ENCODE measurements at places on chromosomes 6 and 20. TPM values are rescaled to one million over a fixed set of nuclear protein-coding genes. Genes with fewer than 3 reads are reported as not detected.
A peak's percentile ranks its signal among the peaks of the same experiment; 100 is the strongest.

DNA sequence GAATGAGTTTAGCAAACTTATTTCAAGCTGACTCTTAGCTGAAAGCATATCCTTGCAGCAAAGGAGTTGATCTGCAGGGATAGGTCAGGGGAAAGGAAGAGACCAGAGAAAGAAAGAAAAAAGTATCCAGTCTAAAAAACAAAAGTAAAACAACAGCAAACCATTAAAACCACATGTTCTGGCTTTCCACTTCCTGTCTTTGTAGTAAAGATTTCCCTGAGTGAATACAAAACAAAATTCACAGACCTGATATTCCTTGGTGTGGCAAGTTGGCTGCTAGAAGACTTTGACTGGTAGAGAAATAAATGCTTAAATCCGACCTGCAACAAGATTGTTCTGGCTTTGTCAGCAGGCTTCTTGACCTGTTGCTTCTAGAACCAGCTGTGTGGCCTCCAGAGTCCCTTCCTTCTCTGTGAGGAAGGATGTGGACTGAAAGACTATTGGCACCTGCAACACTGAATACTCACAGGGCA is 23.4 kb upstream of the MCM3 start:
- no peak for DNase-seq

GRCh38 chr6:36131511-36132245 is 1.4 kb downstream of the MAPK13 start:
- DNase-seq, result peak; percentile 95

GRCh38 chr6:134223796-134224420 is 94.0 kb downstream of the SGK1 start:
- DNase-seq, result no peak

DNA sequence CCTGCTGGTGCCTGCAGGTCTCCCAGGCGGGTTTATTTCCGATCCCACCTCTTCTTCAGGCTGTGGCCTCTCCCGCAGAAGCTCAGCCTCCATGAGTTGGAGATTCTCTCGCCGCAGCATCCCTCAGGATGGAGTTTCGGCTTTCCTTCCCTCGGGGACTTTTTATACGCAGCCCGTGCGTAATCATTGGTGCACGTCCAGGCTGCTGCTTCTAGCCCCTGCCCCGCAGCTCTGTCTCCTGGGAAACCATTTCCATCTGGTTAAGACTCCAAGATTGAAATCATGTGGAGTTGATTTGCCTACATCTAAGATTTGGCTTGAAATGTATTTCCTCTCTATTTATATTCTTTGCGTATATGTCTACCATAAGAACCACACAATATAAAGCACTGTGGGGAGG is 46.7 kb upstream of the CARMIL1 start:
- DNase-seq, result no peak

DNA sequence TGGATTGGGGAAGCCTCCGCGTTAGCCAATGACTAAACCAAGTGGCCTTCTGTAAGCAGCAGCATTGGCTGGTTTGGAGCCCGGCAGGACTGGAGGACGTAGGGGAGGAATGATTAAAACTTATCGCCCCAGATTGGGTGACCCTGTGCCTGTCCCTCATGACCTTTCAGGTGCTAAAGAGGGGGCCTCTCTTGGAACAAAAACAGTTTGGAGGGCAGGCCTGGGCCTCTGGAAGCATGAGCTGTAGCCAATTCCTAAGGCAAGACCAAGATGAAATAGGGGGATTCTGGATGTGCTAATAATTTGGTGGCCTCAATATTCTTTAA is 1.4 kb downstream of the GMPR start:
- peak; percentile 87 for DNase-seq

DNA sequence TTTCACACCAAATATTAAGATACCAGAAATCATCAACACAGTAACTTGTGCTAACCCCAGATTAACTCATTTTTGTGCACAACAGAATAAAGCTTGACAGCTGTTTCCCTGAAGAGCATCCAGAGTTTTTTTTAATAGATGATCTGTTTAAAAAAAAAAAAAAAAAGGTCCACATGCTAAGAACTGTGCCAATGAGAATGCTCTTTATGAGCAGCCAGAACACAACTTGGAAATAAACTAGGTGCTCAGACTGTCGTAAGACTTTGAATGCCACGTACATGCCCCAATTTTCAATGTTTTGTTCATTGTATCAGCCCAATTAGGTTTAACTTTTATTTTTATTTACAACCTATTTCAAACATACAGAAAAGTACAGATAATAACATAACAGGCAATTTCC is 47.3 kb downstream of the STAU1 start:
- no peak for DNase-seq

GRCh38 chr6:160298121-160298520 is 39.5 kb upstream of the SLC22A2 start:
- no peak for DNase-seq

The GATA5 gene
- polyA plus RNA-seq, result 0.68 TPM

The KIF25 gene
- polyA plus RNA-seq, result not detected
